Left ventricle myocardium inferior (tissue), 1 donor: ENCODE measurements at places on chromosomes 7 and 10.
A peak's percentile ranks its signal among the peaks of the same experiment; 100 is the strongest.

DNA sequence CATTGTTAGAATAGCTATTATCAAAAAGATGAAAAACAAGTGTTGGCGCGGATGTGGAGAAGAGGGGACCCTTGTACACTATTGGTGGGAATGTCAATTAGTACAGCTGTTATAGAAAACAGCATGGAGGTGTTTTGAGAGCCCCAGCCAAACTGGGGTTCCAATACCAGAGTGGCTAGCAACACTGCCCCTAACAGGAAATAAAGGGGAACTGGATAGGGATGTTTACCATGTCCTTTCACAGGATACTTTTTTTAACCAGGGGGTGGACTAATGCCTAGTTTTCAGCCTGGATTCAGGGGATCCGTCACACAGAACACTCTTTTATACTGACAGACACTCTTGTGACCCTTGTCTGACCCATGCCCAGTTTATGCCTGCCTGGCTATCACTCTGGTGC lies 6.9 kb upstream of the GSTK1 start:
- no peak for DNase-seq

GRCh38 chr10:103238506-103239252 lies 7.0 kb upstream of the RPEL1 start:
- DNase-seq = no peak

DNA sequence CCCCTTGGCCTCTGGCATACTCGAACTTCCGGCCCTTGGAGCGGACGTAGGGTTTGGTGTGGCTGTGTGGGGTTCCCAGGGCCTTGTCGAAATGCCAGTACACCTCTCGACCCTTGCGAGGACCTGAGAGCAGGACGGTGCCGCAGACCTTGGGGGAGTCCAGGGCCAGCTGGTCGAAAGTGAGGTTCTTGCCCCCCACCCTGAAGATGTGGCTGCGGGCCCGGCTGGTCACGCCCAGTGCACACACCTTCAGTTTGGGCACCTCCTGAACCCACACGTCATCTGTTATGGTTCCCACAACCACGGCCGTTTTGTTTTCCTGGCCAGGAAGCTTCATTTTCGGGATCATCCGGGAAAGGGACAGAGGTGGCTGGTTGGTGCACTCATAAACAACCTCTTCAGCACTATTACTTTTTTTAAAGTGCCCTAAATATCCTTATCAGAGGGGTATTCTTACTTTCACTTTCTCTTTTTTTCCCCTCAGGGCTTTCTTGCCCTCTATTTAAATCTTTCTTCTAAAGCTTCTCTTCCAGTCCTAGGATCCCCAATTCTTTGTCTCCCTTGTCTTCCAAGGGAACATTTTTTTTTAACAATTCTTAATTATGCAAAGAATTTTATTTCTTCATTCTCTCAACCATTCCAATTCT lies 44.9 kb upstream of the FAM3C start:
- DNase-seq = peak; percentile 15

GRCh38 chr10:22250897-22251660 lies 33.3 kb upstream of the EBLN1 start:
- no peak for DNase-seq

DNA sequence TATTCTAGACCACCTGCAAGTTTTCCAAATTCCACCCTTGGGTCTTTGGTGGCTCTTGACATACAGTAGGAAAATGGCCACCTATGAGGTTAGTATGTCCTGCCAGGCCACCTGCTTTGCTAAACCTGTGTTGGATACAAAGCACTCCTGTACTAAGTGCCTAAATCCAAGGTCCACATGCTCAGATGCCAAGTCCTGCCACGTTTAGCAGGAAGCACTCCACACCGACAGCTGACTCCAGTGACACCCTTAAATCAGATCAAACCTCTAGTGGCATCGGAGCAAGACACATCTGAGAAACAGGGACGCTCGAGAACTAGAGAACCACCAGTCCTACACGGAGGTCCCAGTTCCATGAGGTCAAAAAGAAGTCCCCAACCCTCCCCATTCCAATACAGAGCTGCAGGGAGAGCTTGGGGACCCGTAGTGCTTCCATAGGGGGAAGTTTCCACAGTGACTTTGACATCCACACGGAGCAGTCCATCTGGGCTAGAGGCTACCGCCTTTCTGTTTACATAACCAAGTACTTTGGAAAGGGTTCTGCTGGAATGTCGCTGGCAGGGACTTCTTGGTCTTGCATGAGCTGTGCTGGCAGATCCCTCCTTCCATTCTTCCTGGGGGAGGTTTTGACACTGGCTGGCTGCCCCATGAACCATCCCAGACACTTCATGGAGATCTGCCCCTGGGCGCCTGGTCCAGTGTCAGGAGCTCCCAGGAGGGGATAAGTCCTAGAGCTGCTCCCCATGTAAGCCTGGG lies 290.6 kb downstream of the PRPF18 start:
- DNase-seq = peak; percentile 74

- no peak for DNase-seq
These were observed 76.4 kb upstream of the MAGI2 start for GRCh38 chr7:79529881-79530235.

DNA sequence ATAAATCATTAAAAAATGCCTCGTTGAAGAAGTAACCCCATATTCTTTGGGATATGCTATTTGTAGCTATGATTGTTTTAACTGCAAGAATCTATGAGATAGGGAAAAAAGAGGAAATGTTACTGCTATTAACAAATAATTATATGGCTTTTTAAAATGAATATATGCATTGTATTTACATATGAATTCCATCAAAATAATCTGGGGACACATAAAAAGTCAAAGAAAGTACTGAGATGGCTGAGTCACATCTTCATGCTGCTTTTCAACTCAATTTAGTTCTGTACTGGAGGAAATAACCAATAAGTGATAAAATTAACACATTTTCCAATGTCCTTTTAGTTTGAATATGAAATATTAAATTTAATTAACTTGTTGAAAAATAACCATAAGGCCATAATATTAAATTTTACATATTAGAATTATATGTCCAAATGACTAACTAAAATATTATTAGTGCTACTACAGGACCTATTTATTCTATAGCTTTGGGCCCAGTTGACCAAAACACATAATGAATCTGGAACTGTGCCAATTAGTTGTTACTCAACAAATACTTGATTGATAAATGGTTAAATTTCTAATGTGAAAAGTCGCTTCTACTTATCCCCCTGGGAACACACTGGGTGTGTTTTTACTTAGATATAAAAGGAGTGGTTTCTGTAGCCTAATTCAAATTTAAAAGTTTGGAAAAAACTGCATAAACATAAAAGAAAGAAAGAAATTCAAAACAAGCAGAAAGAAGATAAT lies 214.6 kb upstream of the PFKP start:
- no peak for DNase-seq

GRCh38 chr10:389261-389790 lies 254.1 kb downstream of the ZMYND11 start:
- DNase-seq = no peak

- DNase-seq = no peak
These were observed 19.7 kb downstream of the MBL2 start for GRCh38 chr10:52752801-52753445.

DNA sequence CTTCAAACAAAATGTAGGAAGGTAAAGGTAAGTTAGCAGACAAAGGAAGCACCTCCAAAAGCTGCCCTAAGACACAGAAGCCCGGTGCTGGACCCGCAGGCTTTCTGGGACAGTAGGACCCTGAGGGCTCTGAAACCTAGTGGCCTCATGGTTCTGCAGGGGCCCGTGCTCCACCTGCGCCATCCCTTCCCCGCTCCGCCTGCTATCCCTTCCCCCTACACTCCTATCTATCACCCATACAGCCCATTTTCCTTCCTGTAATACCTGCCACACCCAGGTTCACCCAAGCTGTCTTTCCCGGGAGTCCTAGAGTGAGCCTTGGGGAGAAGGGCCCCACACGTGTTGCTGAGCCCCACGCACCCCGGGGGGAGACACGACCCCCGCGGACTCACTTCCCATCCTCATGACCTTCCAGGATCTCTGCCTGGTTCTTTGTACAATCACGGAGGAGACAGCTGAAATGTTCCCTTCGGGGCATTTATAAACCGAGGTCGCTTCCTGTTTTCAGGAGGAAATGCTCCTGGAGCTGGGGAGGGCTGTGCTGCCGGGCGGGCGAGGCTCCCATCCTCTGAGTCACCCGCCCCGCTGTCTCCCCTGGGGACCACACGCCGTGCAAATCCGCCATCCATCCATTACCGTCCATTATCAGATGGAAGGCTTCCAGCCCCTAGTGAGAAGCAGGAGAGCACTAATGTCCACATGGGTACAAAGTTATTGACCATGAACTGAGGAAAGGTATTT lies 251.7 kb upstream of the PITRM1 start:
- peak; percentile 75 for DNase-seq

DNA sequence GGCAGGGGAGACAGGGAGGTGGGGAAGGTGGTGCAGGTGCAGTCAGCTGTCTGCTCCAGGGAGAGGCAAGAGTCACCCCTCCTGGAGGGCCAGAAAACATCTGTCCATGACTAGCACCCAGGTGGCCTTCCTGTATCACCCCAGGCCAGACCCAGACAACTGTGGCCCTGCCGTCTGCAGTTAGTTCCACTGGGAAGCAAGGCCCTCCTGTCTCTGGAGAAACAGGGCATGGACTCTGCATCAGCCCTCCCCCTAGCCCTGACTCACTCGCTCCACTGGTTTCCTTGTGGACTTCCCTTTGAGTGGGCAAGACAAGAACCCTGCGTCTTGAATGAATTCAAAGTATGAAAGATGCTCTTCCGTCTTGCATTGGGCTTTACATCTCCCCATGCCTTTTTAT lies 12.6 kb downstream of the TBATA start:
- DNase-seq = no peak

GRCh38 chr7:73992101-73992562 lies 35.8 kb upstream of the ELN start:
- DNase-seq = no peak

GRCh38 chr7:131945313-131945911 lies 389.0 kb upstream of the PODXL start:
- DNase-seq = peak; percentile 30

- no peak for DNase-seq
These were observed 337.8 kb downstream of the PARD3 start for GRCh38 chr10:34477249-34477648.

DNA sequence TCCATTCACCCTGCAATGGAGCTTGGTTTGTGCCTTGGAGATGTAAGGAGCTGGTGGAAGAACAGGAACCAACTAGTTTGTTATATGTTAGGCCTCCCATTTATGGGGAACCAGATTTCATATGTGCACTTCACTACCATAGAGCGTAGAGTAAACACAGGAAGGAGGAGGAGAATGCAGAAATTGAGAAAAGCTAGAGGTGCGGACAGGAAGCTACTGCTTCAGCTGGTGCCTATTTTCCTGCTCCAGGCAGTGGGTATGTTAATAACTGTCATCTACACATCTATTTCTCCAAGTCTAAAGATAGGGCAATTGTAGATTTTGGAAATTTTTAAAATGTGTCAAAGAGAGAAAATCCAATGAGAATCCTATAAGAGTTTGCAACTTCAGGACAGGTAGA lies 482.2 kb downstream of the PLXDC2 start:
- no peak for DNase-seq

- DNase-seq = no peak
These were observed 306.4 kb upstream of the FZD1 start for GRCh38 chr7:90957883-90958282.

DNA sequence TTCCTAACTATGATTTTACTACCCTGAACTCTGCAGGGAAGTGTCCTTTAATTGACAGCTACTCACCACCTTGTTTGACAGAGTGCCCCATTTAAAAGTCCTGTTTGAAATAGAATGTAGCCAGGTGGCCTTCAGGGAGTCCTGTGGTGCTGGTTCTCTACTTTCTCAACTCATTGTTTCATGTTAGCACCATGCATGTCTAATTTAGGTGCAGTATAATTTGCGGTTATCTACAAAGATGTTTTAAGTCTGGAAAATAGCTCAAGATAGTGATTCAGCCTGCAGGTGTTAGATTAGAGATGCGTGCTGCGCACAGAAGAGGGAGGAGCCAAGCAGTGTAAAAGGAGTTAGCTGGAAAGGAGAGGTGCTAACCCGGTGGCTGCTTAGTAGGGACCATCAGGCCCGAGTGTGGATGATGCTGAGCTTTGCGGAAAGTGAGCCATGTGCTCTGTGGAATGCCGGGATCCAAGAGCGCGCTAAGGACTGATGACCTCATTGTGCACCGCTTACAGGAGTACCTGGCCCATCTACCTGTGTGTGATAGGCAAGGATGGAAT lies 1.2 kb downstream of the CCM2 start:
- no peak for DNase-seq

- no peak for DNase-seq
These were observed 5.1 kb upstream of the ZNF775 start for GRCh38 chr7:150374026-150374425.

- DNase-seq = peak; percentile 89
These were observed 39.3 kb downstream of the CUX1 start for GRCh38 chr7:101856473-101857357.

GRCh38 chr10:99057936-99058690 lies 177.5 kb downstream of the HPSE2 start:
- no peak for DNase-seq

DNA sequence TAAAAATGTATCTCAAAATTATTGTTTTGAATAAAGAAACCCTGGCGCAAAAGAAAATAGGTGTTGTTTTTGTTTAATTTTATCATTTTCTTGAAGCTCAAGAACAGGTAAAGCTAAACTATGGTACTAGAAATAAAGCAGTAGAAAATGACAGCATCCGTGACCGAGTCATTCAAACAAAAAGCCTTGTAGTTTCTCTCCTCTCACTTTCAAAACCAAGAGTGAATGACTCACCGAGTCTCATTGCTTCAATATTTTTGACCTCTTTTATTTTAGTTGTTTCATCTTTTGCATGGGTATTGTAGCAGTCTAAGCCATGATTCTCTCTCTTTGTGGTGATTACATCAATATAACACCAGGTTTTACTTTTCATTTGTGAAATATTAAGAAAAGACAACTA lies 396.5 kb downstream of the POM121L12 start:
- no peak for DNase-seq

DNA sequence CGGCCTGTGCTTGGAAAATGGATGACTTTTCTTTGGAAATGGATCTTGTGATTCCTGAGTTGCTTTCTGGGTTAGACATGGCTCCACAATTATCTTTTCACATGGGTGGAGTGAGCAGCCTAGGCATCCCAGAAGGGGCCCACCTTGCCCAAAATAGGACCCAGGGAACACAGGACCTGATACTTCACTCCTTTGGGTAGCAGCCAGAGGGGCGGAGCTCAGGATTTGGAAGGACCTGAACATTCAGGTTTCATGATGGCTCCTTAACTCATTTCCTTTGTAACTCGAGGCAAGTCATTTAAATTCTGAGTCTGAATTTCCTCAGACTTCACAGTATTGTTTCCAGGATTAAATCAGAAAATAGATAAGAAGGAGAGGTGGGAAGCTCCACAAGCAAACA lies 178.3 kb upstream of the ZMIZ1 start:
- DNase-seq = no peak

DNA sequence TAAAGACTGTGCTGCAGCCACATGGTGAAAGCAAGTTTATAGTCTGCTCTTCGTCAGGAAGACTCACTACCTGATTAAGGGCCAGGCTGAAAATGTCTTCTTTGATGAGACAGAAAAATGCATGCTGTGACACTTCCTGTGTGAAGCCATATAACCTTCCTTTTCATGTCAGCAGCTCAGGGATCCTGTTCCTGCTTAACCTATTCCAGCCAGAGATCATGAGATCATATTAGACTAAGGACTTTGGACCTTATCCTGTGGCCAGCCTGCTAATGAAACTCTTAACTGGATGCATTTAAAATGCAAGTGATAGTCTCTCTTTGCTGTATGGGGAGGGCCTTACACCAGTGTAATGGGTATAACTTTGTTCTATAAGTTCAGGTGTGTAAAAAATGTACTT lies 165.2 kb downstream of the PTEN start:
- DNase-seq = no peak

GRCh38 chr7:148987751-148988512 lies 40.4 kb downstream of the PDIA4 start:
- no peak for DNase-seq
